ENCODE measurements at places on chromosomes 11 and 22.

DNA sequence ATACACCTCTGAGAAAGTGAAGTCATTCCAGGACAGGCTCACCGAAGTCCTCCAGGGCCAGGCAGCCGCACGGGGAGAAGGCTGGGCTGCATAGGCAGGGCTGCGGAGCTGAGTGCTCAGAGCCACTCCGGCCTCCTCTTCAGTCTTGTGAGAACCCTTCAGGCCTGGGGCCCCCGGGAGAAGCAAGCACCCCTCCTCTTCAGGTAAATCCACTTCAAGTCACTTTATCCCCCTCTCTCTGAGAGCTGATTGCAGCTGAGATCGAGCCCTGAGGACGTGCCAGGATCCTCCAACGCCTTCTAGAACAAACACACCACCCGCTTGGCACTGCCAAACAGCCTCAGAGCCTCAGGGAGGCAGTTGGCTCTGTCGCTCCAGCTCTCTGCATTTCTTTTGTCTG is 1526.3 kb downstream of the BRD1 start:
- DNase-seq, result no peak

GRCh38 chr22:27845644-27846043 is 44.1 kb upstream of the MN1 start:
- DNase-seq, result no peak

DNA sequence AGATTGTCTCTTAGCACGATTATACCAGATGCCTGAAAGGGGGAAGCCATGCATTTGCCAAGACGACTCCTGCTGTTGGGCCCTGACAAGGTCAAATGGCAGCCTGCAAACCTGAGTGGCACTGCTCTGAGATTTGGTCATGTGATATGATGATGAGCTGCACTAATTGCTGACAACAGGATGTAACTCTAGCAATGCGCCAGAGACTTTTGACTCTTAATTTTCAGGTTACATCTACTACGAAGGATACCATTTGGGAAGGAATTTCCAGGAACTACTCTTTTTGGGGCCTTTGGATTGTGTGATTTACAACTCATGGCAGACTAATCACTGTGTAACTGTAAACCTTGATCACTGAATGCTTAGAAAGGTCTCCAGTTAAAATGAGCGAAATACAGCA is 13.1 kb downstream of the TREH start:
- no peak for DNase-seq

DNA sequence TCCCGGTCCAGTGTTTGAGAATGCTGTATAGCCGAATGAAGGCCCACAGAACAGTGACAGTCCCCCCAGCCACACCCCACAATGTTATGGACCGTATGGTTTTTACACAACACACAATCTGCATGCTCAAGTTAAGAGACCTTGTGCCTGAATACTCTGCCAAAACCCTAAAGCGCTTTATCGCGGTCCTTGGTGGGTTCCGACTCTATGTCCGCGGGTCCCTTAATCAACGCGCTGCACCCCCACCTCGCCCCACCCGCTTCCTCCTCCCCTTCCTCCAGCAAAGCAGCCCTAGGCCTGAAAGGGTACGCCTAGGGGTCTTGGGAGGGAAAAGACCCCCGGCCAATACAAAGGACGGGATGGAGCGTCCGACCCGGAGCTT is 442 bp downstream of the COPB1 start:
- peak; percentile 37 for DNase-seq

GRCh38 chr11:28621753-28622152 is 513.6 kb downstream of the METTL15 start:
- no peak for DNase-seq

- no peak for DNase-seq
These were observed 144.6 kb downstream of the KIF18A start for GRCh38 chr11:27963370-27963769.

DNA sequence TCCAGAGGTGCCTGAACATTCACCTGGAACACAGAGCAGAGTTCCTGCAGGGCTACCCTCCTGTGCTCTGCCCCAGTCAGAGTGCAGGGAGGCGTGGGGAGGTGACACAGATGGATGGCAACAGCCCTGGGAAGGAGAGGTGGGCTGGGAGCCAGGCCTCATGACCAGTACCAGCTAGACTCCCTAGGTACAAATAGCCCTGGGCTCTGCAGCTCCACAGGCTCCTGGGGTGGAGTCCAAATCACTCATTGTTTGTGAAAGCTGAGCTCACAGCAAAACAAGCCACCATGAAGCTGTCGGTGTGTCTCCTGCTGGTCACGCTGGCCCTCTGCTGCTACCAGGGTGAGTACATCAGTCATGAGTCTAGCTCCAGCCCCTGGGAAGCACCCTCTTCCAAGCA is at the start of gene SCGB1D2:
SCGB1D2 (plus strand) TSS at position 219 of the 400 bp plus-strand sequence; CDS start at position 288, 69 bp downstream.
- no peak for DNase-seq

- DNase-seq, result no peak
These were observed 301.1 kb downstream of the BUD13 start for GRCh38 chr11:116471608-116472256.

- no peak for DNase-seq
These were observed 81.1 kb downstream of the BMAL1 start for GRCh38 chr11:13358596-13359270.

GRCh38 chr11:123477205-123477907 is 47.3 kb downstream of the GRAMD1B start:
- DNase-seq, result no peak

Measured in activated CD8-positive, alpha-beta memory T cell treated with anti-CD3 and anti-CD28 coated beads, Interleukin-2, amount 50 U/mL, for 4 hours (primary cell).